Upper lobe of right lung (tissue), 1 donor: ENCODE measurements at places on chromosomes 11 and 22. TPM values are rescaled to one million over a fixed set of nuclear protein-coding genes. Genes with fewer than 3 reads are reported as not detected.

The FOLR2 gene
- total RNA-seq: 22.8 TPM

- no peaks in the 10 kb centered on the region for H3K4me1 ChIP-seq
- no peaks in the 10 kb centered on the region for H3K27me3 ChIP-seq
- H3K27ac ChIP-seq: peak overlapping the region; percentile 37
- DNase-seq: no peak
- peak overlapping the region; percentile 21 for H3K4me3 ChIP-seq
Observed at GRCh38 chr11:126585774-126586491, 230.4 kb downstream of the ST3GAL4 start.

GRCh38 chr11:86246293-86246675, 1.7 kb downstream of the EED start:
- peak overlapping the region; percentile 79 for H3K4me3 ChIP-seq
- H3K4me1 ChIP-seq: peaks cover 24% of the 10 kb centered on the region
- peaks cover 3% of the 10 kb centered on the region for H3K36me3 ChIP-seq

- H3K4me1 ChIP-seq: peaks cover 58% of the 10 kb centered on the region
- H3K36me3 ChIP-seq: peaks cover 12% of the 10 kb centered on the region
- DNase-seq: no peak
Observed at GRCh38 chr11:61969838-61970662, 2.6 kb upstream of the FTH1 start.

- DNase-seq: no peak
- H3K4me3 ChIP-seq: no peak overlapping the region
- peaks cover 3% of the 10 kb centered on the region for H3K27me3 ChIP-seq
- no peaks in the 10 kb centered on the region for H3K36me3 ChIP-seq
Observed at GRCh38 chr11:102079625-102080024, 30.6 kb upstream of the YAP1 start.

- H3K4me1 ChIP-seq: no peaks in the 10 kb centered on the region
- H3K27me3 ChIP-seq: no peaks in the 10 kb centered on the region
- no peaks in the 10 kb centered on the region for H3K36me3 ChIP-seq
- H3K27ac ChIP-seq: no peak overlapping the region
- H3K4me3 ChIP-seq: no peak overlapping the region
Observed at GRCh38 chr11:9109858-9110731, 18.7 kb upstream of the SCUBE2 start.
